ENCODE measurements at places on chromosomes 5 and 9. TPM values are rescaled to one million over a fixed set of nuclear protein-coding genes. Genes with fewer than 3 reads are reported as not detected.

GRCh38 chr9:128894764-128895163 lies 12.8 kb downstream of the LRRC8A start:
- H3K4me3 ChIP-seq = no peak overlapping the region
- peaks cover 19% of the 10 kb centered on the region for H3K4me1 ChIP-seq
- H3K27me3 ChIP-seq = no peaks in the 10 kb centered on the region
- no peak overlapping the region for H3K27ac ChIP-seq
- DNase-seq = no peak

- peak overlapping the region; percentile 43 for H3K27ac ChIP-seq
- peak; percentile 77 for DNase-seq
- peaks cover 15% of the 10 kb centered on the region for H3K4me1 ChIP-seq
- H3K27me3 ChIP-seq = no peaks in the 10 kb centered on the region
- H3K36me3 ChIP-seq = no peaks in the 10 kb centered on the region
- peak overlapping the region; percentile 69 for H3K4me3 ChIP-seq
Measured at GRCh38 chr5:73418244-73418691, 30.3 kb downstream of the FOXD1 start.

- H3K27ac ChIP-seq = no peak overlapping the region
- peaks cover 32% of the 10 kb centered on the region for H3K36me3 ChIP-seq
- no peak for DNase-seq
Measured at GRCh38 chr9:2106666-2107065, 91.5 kb downstream of the SMARCA2 start.

DNA sequence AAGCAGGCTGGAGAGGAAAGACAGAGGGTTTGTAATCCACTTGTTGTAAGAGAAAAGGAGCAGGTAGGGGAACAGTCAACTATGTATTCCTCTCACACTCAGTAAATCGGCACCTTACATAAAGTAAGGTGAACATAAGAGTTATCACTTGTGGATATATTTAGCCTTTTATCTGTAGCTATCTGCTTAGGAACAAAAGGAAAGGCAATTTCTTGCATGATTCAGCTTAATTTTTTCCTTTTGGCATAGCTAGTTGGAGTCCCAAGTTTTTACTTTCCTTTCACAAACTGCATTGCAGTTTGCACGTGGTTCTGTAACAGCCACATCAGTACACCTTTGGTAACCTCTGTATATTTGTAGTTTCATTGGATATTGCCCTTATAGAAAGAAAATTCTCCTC lies 250.9 kb upstream of the PIK3R1 start:
- no peak overlapping the region for H3K4me3 ChIP-seq
- H3K4me1 ChIP-seq = no peaks in the 10 kb centered on the region
- H3K27me3 ChIP-seq = no peaks in the 10 kb centered on the region
- no peaks in the 10 kb centered on the region for H3K36me3 ChIP-seq

GRCh38 chr5:169610606-169611005 lies 26.5 kb upstream of the DOCK2 start:
- H3K27me3 ChIP-seq = no peaks in the 10 kb centered on the region
- no peak overlapping the region for H3K4me3 ChIP-seq
- no peak overlapping the region for H3K27ac ChIP-seq
- no peaks in the 10 kb centered on the region for H3K4me1 ChIP-seq
- no peak for DNase-seq

DNA sequence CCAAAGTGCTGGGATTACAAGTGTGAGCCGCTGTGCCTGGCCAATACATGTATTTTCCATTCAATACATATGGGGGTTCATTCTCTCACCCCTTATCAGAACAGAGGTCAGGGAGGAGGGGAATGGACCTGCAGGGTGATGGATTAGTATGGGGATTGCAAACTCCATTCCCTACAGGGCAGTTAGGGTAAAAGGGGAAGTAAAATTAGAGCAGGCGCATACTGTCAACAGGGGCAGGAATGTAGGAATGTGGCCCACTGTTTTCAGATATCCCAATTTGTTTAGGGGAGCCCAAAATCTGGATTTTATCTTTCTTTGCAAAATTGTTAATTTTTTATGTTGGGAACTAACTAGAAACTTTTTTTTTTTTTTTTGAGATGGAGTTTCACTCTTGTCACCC lies 46.4 kb upstream of the SLC44A1 start:
- H3K27me3 ChIP-seq = no peaks in the 10 kb centered on the region
- H3K36me3 ChIP-seq = no peaks in the 10 kb centered on the region
- no peak overlapping the region for H3K4me3 ChIP-seq
- H3K27ac ChIP-seq = no peak overlapping the region

GRCh38 chr9:97863314-97863713 lies 10.3 kb downstream of the FOXE1 start:
- no peaks in the 10 kb centered on the region for H3K27me3 ChIP-seq
- no peak overlapping the region for H3K4me3 ChIP-seq
- no peak overlapping the region for H3K27ac ChIP-seq
- H3K4me1 ChIP-seq = no peaks in the 10 kb centered on the region

GRCh38 chr9:8284884-8285283 lies 485.3 kb upstream of the DMAC1 start:
- no peaks in the 10 kb centered on the region for H3K27me3 ChIP-seq
- H3K4me3 ChIP-seq = no peak overlapping the region
- H3K4me1 ChIP-seq = no peaks in the 10 kb centered on the region
- DNase-seq = no peak
- no peaks in the 10 kb centered on the region for H3K36me3 ChIP-seq
- H3K27ac ChIP-seq = no peak overlapping the region

GRCh38 chr9:567128-567746 lies 274.3 kb upstream of the DMRT1 start:
- H3K36me3 ChIP-seq = no peaks in the 10 kb centered on the region
- no peak overlapping the region for H3K4me3 ChIP-seq
- no peak overlapping the region for H3K27ac ChIP-seq
- peaks cover 15% of the 10 kb centered on the region for H3K4me1 ChIP-seq
- no peaks in the 10 kb centered on the region for H3K27me3 ChIP-seq
- DNase-seq = no peak

- no peaks in the 10 kb centered on the region for H3K36me3 ChIP-seq
- no peak overlapping the region for H3K27ac ChIP-seq
- no peak overlapping the region for H3K4me3 ChIP-seq
- H3K4me1 ChIP-seq = no peaks in the 10 kb centered on the region
- H3K27me3 ChIP-seq = no peaks in the 10 kb centered on the region
Measured at GRCh38 chr5:178383919-178384815, 151.6 kb upstream of the PHYKPL start.

DNA sequence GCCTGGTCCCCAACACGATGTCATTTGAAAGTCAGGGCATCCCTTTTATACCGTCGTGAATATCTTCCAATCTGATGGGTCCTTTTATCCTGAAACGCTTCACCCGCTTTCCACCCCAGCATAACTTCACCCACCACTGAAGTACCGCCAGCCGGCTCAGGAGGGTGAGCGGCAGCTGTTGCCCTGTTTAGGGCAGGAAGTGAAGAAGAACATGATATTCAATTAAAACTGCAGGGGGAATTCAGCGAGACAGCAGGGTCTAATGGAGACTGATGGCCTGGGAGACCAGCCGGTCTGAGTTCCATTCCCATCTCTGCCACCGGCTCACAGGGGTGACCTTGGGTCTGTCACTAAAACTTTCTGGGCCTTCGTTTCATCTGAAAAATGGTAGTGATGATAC lies 68.2 kb upstream of the EGFLAM start:
- no peak for DNase-seq
- no peak overlapping the region for H3K27ac ChIP-seq
- H3K27me3 ChIP-seq = no peaks in the 10 kb centered on the region
- H3K36me3 ChIP-seq = no peaks in the 10 kb centered on the region
- H3K4me1 ChIP-seq = no peaks in the 10 kb centered on the region

- no peak for DNase-seq
- peak overlapping the region; percentile 4 for H3K27ac ChIP-seq
Measured at GRCh38 chr9:76912636-76913275, 6.8 kb upstream of the PRUNE2 start.

GRCh38 chr5:119570910-119571309 lies 58.4 kb upstream of the FAM170A start:
- DNase-seq = no peak
- no peaks in the 10 kb centered on the region for H3K4me1 ChIP-seq
- no peak overlapping the region for H3K27ac ChIP-seq
- H3K27me3 ChIP-seq = no peaks in the 10 kb centered on the region
- H3K4me3 ChIP-seq = no peak overlapping the region
- no peaks in the 10 kb centered on the region for H3K36me3 ChIP-seq

GRCh38 chr9:27117489-27118135 lies 8.6 kb downstream of the TEK start:
- no peak overlapping the region for H3K4me3 ChIP-seq
- DNase-seq = no peak
- H3K27ac ChIP-seq = no peak overlapping the region

DNA sequence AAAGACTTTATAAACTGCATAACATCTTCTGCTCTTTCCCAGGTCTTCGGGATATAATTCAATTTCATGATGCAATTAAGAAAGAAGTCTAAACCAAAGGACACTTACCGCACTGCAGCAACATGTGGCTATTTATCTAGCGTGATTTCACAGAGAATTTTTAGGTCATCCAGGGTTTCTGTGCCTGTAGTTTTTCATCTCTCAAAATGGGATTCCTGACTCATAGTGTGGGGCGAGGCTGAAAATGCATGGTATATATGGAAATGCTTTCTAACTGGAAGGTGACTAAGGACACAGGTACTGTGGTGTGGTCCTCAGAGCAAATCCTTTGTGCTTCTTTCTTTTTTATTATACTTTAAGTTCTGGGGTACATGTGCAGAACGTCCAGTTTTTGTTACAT lies 557.7 kb upstream of the KLF4 start:
- no peaks in the 10 kb centered on the region for H3K4me1 ChIP-seq
- no peak for DNase-seq
- no peaks in the 10 kb centered on the region for H3K36me3 ChIP-seq
- H3K27ac ChIP-seq = no peak overlapping the region
- H3K27me3 ChIP-seq = no peaks in the 10 kb centered on the region

DNA sequence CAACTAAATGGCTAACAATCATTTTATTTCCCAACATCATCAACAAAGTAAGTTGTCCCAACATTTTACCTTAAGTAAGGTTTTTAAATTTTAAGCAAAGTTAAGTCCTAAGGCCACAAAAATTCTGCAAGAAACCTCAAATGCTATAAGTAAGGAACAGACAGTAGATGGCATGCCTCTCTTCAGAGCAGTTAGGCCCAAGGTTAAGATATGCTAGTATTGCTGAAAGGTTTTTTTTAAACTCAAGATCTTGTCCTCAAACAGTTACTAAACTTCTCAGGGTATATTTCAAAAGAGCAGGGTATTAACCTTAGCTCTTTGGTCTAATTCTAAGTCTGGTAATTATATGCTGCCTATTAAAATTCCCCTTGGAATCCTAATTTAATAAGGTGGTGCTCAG lies 35.1 kb downstream of the PJA2 start:
- peaks cover 47% of the 10 kb centered on the region for H3K4me1 ChIP-seq
- no peak for DNase-seq
- H3K4me3 ChIP-seq = no peak overlapping the region
- H3K27ac ChIP-seq = no peak overlapping the region
- H3K27me3 ChIP-seq = no peaks in the 10 kb centered on the region
- H3K36me3 ChIP-seq = peaks cover 17% of the 10 kb centered on the region

Gene SLC36A3
- not detected for total RNA-seq

Gene CENPH
- 1.8 TPM for total RNA-seq

Gene PCDHB14
- 10.2 TPM for total RNA-seq

Gene WHRN
- total RNA-seq = 4.1 TPM

Gene THBS4
- total RNA-seq = 13.5 TPM

Gene BAG1
- total RNA-seq = 30.6 TPM

Gene FAM151B
- 7.4 TPM for total RNA-seq

Gene TAF11L10
- total RNA-seq = not detected

Gene S1PR3
- total RNA-seq = 173 TPM

Gene FOXD4L3
- total RNA-seq = not detected

Gene PDE6A
- not detected for total RNA-seq

Gene PCDHGA9
- total RNA-seq = 12.0 TPM

Measured in thoracic aorta (tissue), 2 donors.